ENCODE measurements at places on chromosomes 4 and X.

DNA sequence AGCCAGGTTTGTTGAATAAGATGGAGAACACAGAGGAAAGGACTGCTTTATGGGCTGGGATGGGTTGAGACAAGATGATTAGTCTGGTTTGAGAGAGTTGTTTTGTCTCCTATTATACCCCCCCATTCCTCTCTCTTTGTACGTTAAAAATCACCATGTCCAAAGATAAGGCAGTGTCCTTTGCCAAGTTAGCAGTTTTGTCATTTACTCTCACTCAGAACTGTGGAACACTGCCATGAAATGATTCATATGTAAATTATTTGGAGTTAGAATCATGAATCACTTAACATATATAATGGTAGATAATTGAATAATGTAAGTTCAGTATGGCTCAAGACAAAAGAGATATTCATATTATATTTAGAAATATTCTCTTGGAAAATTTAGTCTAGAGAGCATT is 151.3 kb downstream of the DCLK2 start:
- DNase-seq: no peak

DNA sequence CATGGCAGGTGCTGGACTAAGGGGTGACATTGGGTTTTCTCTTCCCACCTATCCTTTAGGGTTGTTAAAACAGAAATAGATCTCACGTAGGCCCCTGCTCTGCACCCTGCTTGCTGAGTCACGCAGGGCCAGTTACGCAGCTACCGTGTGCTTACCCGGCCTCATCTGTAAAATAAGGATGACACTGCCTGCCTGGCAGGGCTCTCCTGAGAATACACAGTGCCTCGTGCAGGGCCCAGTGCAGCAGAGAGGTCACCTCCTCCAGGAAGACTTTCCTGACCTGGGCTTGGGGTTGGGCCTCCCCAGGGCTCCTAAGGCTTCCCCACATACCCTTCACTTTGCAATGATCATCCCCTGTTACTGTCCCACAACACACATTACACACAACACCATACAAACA is 33.6 kb upstream of the JAKMIP1 start:
- DNase-seq: no peak

DNA sequence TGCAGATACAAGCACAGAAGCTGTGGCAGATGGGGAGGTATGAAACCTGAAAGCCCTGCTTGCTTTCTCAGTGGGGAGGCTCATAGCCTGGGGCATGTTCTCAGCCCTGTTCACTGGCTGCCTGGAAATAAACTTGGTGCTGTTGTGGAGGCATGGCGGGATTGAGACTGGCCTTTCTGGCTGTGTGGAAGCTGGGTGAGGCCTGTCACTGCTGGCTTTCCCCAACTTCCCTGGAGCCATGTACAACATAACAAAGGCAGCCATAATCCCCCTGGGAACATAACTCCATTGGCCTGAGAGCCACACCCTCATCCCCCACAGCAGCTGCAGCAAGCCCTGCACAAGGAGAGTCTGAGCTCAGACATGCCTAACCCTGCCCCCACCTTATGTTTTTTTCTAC is 237.7 kb upstream of the TLL1 start:
- DNase-seq: no peak

DNA sequence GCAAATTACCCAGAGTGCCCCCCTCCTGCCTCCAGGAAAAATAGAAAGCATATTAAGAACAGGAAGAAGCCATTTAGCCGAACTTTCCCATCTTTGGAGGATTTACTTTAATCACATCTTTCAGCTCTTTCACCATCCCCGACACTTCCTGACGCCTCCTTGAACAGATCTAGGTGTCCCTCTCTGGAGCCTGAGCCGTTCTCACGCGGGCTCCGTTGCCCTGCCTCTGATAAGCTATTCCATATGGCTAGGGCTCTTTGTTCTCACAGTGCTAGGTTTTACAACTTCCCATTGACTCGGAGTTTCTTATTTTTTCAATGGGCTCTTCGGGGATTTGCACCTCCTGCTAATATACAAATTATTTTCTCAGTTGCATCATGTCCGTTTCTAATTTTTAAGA is 82.1 kb upstream of the GPC4 start:
- DNase-seq: no peak

DNA sequence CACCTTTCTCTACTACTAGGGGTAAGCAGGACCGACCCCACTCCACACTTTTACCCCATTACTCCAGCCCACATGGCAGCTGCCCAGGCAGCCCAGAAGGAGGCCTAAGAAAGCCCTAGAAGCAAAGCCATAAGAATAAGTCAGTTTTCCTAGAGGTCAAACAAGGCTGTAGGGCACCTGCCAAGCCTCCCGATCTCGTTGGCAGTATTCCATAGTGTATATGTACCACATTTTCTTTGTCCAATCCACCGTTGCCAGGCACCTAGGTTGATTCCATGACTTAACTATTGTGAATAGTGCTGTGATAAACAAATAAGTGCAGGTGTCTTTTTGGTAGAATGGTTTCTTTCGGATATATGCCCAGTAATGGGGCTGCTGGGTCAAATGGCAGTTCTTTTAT is 54.2 kb downstream of the RHOXF2B start:
- DNase-seq: no peak

DNA sequence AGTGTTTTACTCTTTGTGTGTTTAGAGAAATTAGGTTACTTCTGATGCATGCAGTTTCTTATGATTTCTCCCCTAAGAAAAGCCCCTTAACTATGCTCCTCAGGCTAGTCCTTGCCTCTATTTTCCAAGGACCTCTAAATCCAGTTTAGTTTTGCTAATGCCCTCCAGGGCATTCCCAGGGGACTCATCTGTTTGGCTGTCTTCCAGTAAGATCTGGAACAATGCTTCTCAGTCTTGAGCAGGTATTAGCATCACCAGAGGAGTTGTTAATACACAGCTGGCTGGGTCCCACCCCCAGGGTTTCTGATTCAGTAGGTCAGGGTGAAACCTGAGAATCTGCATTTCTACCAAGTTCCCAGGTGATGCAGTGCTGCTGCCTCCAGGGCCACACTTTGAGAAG is 56.9 kb downstream of the OTC start:
- DNase-seq: no peak

- DNase-seq: no peak
Observed at GRCh38 chr4:189505380-189505779, 435.3 kb upstream of the FRG1 start.

- no peak for DNase-seq
Observed at GRCh38 chrX:136780763-136781162, at the start of gene ARHGEF6. Gene ARHGEF6 (minus strand): TSS chrX:136780932. CDS start chrX:136780882, 50 bp downstream.

GRCh38 chrX:110173192-110174175 is 144.4 kb downstream of the AMMECR1 start:
- no peak for DNase-seq

DNA sequence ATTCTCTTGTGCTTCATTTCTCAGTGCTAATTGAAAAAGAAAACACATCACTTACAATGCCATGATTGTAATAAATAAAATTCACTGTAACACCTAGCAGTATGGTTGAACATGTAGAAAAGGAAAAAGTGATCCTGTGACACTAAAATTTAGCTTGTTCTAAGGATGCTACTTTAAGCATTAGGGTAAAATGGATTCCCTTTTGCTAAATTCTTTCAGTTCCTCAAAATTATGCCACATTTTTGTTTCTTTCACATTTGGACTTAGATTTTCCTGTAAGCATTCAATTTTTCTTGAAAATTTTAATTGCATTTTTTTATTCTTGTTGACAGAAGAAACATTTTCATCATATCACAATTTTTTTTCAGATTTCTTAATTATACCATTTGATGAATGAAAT is 19.4 kb downstream of the TET2 start:
- DNase-seq: no peak
